ENCODE measurements at places on chromosomes 11 and 22.

GRCh38 chr11:58745705-58746364 lies 14.1 kb upstream of the GLYAT start:
- no peak for DNase-seq

- DNase-seq = no peak
Measured at GRCh38 chr11:122031813-122032212, 84.2 kb downstream of the BLID start.

DNA sequence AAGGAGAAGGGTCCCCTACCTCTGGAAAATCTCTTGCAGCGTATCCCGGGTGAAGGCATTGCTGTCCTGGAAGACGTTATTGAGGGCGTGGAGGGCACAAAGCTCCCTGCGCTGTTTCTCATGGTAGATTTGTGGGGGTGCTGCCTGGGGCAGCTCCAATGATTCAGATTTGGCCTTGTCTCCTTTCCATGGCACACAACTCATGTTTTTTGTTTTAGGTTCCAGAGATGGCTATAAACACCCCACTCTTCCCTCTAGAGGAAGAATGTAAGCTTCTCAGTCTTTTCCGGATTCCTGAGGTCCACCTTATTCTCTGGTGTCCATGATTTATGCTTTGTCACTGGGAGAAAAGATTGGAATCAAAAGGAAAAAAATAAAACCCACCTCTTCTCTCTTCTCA lies 959 bp downstream of the JOSD1 start:
- no peak for DNase-seq

- DNase-seq = no peak
Measured at GRCh38 chr22:28674121-28674563, 5.5 kb downstream of the TTC28 start.
